ENCODE measurements at places on chromosomes 2 and 18.

- DNase-seq, result no peak
Measured at GRCh38 chr2:9799011-9799596, 44.2 kb upstream of the TAF1B start.

DNA sequence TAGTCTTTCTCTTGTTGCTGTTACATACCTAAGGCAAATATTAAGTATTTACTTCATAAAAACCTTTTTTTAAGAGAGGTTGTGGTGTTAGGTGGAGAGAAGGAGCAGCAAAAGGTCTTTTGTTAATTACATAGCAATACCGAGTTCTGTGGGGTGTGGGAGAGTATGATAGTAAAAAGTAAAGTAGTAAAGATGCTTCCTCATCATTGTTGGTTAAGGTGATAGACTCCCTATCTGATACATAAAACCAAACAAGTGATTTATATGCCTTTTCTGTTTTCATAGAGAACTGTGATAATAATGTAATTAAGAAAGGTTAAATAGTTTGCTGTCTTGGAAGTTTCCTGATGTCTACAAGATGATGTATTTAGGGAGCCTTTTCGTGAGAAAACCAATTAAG, 75.4 kb downstream of the EML4 start:
- no peak for DNase-seq

DNA sequence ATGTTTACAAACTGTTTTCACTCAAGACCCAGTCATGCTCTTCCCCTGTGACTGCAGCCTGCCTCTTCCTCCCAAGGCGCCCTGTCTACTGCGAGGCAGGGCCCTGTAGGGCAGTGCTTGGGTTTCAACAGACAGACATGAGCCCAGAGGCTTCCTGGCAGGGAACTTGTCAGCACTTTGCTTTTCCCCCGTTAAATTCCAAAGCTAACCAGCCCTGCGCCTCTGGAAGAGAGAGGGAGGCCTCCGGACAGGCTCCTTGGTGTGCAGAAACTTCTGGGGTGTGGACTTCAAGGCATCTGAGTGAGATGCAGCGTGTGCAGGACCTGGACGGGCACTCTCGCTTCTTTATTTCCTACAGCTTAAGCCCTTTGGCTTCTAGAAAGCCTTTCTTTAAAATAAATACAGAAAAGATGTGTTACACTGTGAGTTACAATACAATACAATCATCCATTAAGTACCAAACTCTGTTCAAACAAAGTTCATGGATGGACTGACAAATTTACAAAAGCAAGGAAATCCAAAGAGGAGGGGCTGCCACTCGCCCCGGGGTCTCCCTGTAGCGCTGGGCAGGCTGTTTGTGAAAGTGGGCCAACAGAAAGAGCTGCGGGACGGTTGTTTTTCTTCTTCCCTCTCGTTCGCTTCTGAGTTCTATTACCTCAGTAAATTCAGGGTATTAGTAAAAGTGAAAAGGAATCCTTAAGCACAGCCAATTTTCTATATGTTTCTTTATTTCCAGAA, 8.8 kb upstream of the ZNF516 start:
- no peak for DNase-seq

- DNase-seq, result no peak
Measured at GRCh38 chr2:47299555-47299954, 103.4 kb upstream of the MSH2 start.

- DNase-seq, result no peak
Measured at GRCh38 chr2:234682492-234683228, 185.8 kb upstream of the ARL4C start.

GRCh38 chr2:20622731-20623130, 28.2 kb downstream of the HS1BP3 start:
- no peak for DNase-seq

- no peak for DNase-seq
Measured at GRCh38 chr2:25528173-25528572, 145.2 kb downstream of the DTNB start.

GRCh38 chr2:21059885-21060610, 16.2 kb upstream of the APOB start:
- DNase-seq, result no peak

GRCh38 chr2:11744631-11745394, 1.6 kb upstream of the LPIN1 start:
- DNase-seq, result peak; percentile 36

- DNase-seq, result no peak
Measured at GRCh38 chr2:172098650-172099471, 3.8 kb downstream of the DLX2 start.

All from NCI-H510A (cell line).